ENCODE measurements at places on chromosomes 6 and 20. TPM values are rescaled to one million over a fixed set of nuclear protein-coding genes. Genes with fewer than 3 reads are reported as not detected.

The TRIM40 gene
- not detected for total RNA-seq

The GPLD1 gene
- total RNA-seq = 0.32 TPM

The KCNQ2 gene
- total RNA-seq = not detected

The CNKSR3 gene
- total RNA-seq = 3.0 TPM

The DNPH1 gene
- 26.3 TPM for total RNA-seq

The RBM24 gene
- total RNA-seq = 16.2 TPM

The CST7 gene
- not detected for total RNA-seq

The NRSN1 gene
- total RNA-seq = not detected
